ENCODE measurements at places on chromosomes 16 and 17.

GRCh38 chr16:50705436-50706110 lies 12.2 kb downstream of the NOD2 start:
- no peak for DNase-seq

- DNase-seq = no peak
These were observed 94.9 kb downstream of the ANKRD11 start for GRCh38 chr16:89395150-89396142.

DNA sequence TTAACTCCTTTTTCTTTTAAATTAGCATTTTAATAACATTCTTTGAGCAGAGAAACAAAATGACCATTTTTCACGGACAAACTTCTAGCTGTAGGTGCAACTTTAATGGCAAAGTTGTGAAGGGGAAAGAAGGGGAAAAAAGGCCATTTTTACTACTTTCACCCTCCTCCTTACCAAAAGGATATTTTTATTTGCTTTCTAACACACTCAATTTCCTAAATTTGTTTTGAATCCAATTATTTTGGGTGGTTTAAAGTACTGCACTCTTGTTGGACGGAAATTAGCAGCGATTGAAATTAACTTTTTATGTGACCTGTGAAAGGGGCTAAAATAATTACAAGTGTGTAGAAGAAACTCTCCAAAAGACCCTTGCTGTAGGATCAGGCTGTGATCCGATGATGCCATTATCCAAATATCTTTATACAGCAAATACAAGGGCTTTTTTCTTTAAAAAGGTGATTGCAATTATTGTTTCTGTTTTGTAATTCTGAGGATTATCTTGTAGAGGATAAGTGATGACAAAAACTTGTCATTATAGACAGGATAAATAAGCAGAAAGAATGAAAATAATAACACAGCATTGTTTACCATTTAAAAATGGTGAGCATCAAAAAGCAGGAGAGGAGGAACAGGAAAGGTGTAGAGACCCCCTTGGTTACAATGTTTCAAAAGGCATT lies 42.4 kb downstream of the SNX11 start:
- DNase-seq = no peak

DNA sequence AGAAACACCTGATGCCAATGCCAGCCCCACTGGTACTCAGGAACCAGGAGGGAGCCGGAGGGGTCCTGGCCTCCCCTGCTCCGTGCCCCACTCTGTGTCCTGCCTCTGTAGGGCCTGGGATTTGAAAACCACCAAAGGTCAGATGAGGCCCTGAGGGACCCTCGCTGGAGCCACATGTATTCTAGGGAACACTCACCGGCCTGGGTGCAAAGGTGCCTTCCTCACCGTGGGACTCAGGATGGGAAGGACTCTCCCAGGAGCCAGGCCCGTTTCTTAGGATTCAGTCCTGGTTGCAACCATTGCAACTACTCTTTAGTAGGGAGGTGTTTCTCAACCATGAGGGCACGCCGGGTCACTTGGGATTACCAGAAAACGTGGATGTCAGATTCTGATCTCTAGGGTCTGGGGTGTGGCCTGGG lies 74.6 kb downstream of the N4BP1 start:
- DNase-seq = no peak

DNA sequence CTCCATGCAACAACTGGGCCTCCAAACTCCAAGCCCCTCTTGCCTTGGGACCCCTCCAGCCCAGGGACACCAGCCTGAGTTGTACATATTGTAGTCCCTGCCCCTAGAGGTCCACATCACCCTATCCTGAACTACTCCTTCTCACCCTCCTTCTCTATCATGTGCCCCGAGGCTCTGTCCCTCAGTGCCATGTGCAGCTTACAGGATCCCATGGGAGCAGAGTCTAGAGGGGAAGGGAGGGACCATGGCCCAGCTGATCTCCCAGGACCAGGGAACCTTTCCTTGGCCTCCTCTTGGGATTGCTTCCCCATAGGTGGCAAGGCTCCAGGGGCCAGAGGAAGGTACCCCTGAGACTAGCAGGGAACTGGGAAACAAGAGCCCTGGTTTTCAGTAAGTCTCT lies 35.3 kb downstream of the TMEM132E start:
- no peak for DNase-seq

- no peak for DNase-seq
These were observed 397.5 kb downstream of the CDH11 start for GRCh38 chr16:64724339-64724738.

GRCh38 chr17:81517009-81517338 lies 4.4 kb upstream of the ACTG1 start:
- no peak for DNase-seq

DNA sequence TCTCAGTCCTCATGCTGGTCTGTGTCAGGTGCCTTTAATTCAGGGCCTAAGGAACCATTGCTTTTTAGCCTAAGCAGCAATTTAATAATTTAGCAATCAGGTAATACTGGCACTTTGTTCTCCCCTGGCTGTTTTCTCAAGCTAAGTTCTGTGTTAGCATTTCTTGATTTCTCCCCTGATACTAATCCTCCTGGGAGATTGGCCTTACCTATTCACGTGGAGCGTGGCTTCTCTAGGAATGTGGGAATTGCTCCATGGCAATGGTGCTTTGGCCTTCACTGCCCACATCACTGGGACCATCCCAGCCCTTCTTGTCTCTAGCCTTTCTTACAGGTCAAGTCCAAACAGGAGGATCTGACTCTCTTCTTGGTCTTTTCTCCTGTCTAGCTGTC lies 55.7 kb downstream of the ZNRF1 start:
- DNase-seq = no peak

DNA sequence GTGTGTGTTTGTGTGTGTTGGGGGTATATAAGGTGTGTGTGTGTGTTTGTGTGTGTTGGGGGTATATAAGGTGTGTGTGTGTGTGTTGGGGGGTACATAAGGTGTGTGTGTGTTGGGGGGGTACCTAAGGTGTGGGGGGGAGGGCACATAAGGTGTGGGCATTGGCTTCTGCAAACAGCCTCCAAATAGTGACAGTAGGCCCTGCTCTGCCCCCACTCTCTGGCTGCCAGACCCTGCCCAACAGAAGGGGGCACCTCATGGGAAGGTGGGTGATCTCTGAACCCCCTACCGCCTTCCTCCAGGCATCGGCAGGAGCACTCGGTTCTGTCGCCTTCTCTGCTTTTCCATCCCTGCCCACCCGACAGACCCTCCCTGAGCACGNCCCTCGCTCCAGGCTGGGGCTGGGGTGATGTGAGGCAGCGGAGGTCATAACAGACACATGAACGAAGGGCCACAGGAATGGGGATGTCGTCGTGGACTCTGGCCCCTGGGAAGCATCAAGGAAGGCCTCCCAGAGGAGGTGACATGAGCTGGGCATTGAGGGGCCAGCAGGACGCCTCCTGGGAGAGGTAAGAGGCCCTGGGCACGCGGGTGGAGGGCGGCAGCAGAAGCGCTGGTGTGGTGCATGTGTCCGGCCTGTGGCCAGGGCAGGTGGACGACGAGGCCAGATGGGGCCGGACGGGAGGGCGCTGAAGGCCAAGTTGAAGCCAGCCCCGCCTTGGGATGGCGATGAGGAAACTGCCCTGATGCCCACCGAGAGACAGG lies 136.6 kb upstream of the RPH3AL start:
- peak; percentile 50 for DNase-seq

- DNase-seq = no peak
These were observed 22.2 kb upstream of the C17orf107 start for GRCh38 chr17:4877089-4877488.

- no peak for DNase-seq
These were observed 81.5 kb downstream of the SLC6A2 start for GRCh38 chr16:55737318-55737717.

- DNase-seq = no peak
These were observed 54.6 kb upstream of the COX10 start for GRCh38 chr17:14014657-14015056.

DNA sequence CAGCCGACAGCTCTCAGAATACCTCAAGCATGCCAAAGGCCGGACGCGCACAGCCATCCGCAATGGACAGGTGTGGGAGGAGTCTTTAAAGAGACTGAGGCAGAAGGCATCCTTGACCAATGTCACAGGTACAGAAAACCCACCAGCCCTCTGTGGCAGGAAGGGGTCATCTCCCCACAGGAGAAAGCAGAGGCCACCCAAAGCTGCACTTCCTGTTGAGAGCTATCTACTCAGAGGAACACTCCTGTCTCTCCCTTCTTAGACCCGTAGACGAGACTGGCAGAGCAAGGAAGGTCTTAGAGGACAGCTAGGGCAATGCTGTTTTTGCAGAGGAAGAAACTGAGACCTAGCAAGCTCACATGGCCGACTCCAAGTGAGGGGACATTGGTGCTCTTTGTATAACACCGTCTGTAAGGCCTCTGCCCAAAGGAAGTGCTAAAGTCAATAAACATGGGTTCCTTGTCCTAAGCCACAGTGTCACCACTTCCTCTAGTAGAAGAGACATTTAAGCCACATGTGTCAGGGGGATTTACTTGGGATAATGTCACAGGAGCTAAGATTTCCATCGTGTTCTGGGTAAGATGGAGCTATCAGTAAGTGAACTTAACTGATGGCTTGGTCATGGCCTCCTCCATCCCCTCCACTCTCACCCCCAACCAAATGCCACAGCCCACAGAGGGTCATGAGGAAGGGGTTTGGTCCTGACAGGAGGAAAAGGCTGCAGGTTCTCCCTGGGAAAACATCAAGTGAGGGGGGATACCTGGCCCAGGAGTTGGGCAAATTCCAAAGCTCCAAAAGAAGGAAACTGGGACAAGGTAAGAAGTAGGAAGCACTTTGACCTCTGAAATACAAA lies 9.4 kb downstream of the LPO start:
- DNase-seq = no peak

- no peak for DNase-seq
These were observed 137.8 kb upstream of the CIBAR2 start for GRCh38 chr16:85250147-85250463.

DNA sequence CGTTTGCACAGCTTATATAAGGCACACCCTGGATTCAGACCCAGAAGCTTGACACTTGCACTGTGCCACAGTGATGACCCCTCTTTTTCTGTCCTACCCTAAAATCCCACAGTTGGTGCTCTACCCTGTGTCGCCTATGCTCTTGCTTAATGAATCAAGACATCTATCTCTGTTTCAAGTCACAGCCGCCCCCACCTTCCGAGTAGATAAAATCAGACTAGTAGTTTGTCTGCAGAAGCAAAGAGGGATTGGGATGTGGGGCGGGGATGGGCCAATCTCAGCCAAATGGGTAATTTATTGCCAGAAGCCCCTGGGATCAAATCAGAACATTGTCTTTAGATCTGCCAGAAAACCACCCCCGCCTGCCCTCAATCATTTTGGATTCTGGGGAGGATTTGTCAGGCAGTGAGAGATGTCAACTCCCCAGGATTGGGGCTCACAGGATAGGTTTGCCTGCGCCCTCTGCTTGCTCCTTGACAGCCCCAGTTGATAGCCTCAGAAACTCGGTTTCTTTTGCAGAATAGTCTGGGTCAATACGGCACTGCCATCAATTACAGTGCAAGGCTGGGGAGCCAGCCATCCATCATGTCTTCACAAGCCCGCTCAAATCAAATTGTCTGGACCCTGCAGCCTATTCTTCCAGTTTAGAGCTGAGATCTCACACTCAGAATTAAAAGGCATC lies 520.8 kb downstream of the GRIN2A start:
- DNase-seq = no peak

GRCh38 chr17:27398691-27399090 lies 57.6 kb upstream of the KSR1 start:
- no peak for DNase-seq

- peak; percentile 100 for DNase-seq
These were observed 452 bp downstream of the SREBF1 start for GRCh38 chr17:17836250-17836817.

DNA sequence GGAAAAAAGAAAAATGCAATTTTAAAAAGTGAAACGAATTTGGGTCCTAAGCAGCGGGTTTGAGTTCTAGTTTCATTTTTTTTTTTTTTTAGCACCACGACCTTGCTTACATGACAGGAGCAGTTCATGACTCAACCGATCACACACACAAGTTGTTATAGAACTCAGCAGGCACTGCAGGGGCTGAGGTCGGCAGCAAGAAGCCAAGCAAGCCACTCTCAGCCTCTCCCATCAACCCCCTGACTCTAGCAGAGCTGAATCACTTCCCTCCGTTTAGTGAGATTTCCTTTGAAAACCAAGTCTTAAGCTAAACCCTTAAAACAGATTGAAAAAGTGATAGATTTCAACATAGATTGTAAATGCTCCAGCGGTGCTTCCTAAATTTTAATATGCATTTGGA lies 520.8 kb downstream of the HAPSTR1 start:
- no peak for DNase-seq

DNA sequence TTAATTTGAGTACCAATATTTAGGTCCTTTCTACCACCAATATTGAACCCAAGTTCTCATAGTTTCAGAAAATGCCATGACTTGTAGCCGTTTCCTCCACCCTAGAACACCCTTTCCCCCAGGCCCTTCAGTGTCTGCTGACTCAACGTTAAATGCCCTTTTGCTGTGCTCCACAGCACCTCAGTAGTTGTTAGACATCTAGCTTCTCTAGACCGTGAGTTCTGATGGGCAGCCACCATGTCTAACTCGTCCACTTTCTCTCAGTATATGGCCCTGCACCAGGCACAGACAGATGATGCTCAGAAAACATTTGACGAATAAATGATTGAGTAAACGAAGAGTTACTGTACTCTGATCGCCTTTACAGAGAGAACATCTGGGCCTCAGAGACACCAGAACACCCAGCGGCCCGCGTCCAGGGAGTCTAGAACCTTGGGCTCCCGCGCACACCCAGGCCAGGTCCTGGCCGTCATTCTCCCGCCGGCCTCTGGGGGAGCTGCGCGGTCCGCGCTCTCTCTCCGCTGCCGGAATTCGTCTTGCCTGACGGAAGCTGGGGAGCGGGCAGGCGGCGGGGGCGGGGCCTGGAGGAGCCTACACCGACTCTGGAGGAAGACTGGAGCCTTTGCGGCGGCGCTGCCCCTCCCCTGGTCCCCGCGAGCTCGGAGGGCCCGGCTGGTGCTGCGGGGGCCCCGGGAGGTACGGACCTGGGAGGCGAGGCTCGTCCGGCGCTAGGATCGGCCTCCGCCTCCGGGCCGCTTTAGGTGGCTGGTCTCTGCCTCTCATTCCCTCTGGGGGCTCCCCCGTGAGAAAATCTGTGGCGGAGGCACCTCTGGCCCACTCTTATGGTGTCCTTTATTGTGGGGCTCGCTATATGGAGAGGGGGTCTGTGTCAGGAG lies at the start of gene NKIRAS2:
Gene NKIRAS2, plus strand, starts transcription at position 582 of the 896 bp plus-strand sequence. CDS start 1,488 bp downstream, outside the sequence.
- DNase-seq = peak; percentile 96

- no peak for DNase-seq
These were observed 70.2 kb upstream of the PSMD7 start for GRCh38 chr16:74226338-74226954.

GRCh38 chr16:79400462-79401149 lies 199.9 kb downstream of the MAF start:
- DNase-seq = no peak

GRCh38 chr17:83042522-83043158 lies 36.8 kb upstream of the METRNL start:
- no peak for DNase-seq

- DNase-seq = no peak
These were observed 74.1 kb upstream of the CDH11 start for GRCh38 chr16:65195998-65196397.

DNA sequence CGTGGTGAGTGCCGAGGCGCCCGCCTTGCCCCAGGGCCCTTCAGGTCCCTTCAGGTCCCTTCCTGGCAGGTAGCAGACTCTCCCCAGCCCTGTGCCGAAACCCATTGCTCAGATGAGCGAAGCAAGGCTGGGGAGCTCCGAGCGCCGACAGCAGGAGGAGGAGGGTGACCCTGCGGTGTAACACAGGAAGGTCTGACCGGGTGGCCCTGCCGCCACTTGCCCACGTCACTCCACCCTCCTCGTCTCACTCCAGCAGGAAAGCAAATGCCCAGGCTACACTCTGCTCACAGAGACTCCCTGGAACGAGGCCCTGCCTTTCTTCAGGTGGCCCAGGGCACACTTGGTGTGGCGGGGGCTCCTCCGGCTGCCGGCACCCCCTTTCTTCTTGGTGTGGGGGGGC lies 57.2 kb downstream of the ACTG1 start:
- no peak for DNase-seq

- DNase-seq = no peak
These were observed 46.6 kb upstream of the DOC2B start for GRCh38 chr17:227946-228615.

All from activated T-cell treated with anti-CD3 and anti-CD28 coated beads, Interleukin-2, amount 50 U/mL, for 72 hours (primary cell).